ENCODE measurements at places on chromosomes 3 and 15.

DNA sequence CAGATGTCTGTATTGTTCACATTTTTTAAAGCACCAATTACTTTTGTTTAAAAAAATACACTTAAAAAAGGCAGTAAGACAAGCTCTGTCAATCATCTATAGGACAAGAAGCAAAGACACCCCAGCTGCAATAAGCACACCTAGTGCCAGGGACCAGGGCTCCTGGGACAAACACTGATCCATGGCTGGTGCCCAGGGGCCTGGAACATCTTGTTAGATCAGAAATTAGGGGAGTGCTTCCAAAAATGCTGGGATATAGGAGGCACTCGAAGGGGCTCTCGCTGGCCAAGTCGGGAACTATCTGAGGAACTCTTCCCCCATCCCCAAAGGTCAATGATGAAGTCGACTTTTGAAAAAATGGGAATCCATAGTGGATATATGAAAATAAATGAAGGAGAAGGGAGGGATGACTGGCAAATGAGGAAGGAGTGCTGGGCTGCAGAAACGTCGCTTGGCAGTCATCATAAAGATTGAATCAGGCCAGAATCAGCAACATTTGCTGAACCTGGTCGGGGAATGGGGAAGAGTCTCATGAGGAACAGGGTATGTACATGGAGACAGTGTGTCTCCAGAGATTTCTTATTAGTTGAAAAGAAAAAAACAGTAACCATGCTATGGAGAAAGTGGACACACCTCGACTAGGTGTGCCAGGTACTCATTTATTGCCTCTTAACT lies 28.5 kb downstream of the TSPAN3 start:
- DNase-seq, result no peak

DNA sequence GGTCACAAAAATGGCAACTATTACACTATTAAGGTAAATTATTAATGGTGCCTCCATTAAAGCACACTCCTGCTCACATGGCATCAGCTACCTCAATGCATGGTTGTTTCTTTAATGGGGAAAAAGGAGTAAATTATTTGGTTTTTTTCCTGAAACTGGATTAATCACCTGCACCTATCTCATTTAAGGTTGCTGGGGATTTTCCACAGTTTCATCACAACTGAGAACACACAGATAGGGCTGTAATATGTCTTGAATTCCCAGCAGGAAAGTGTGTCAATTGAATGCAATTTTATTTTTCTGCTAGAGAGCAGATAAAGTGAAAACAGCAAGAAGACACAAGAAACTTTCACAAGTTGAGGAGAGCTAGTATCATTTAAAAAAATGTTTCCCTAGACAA lies 36.4 kb downstream of the RFTN1 start:
- no peak for DNase-seq

DNA sequence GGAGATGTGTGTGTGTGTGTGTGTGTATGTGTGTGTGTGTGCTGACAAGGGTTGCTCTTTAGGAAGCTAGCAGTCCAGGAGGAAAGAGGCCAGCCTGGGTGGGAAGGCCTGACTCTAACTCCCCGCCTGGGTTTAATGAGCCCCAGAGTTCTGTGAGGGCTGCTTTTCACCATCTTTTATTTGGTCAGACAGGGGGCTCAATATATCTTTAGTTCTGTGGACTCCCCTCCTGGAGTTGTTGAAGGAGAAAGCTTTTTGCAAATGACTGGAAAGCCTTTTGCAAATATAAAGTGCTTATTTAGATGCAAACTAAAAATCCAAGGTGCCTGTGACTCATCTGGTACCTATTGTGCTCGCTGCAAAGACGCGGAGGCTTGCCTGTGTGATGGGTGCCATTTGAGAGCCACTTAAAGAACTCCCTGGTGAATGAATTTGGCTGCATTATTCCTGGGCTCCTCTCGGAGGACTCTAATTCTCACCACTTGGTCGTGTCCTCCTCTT lies 24.5 kb downstream of the DRD3 start:
- no peak for DNase-seq

DNA sequence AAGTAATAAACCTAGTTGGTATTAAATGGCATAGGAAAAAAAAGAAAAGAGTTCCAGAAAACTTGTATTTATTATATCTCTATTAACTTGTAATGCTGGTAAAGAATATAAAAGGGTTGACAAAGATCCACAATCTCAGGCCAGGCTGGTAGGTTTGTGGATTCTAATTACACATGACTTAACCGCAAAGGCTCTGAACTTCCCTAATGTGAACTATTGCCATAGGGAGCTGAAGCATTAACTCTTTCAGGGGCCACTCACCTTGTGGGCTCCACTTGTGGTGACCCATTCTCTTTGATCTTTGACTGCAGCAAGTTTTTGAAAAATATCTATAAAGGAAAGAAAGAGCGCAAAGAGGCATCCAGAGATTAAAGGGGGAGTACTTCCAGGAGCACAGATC lies 58.5 kb downstream of the NEK10 start:
- no peak for DNase-seq

DNA sequence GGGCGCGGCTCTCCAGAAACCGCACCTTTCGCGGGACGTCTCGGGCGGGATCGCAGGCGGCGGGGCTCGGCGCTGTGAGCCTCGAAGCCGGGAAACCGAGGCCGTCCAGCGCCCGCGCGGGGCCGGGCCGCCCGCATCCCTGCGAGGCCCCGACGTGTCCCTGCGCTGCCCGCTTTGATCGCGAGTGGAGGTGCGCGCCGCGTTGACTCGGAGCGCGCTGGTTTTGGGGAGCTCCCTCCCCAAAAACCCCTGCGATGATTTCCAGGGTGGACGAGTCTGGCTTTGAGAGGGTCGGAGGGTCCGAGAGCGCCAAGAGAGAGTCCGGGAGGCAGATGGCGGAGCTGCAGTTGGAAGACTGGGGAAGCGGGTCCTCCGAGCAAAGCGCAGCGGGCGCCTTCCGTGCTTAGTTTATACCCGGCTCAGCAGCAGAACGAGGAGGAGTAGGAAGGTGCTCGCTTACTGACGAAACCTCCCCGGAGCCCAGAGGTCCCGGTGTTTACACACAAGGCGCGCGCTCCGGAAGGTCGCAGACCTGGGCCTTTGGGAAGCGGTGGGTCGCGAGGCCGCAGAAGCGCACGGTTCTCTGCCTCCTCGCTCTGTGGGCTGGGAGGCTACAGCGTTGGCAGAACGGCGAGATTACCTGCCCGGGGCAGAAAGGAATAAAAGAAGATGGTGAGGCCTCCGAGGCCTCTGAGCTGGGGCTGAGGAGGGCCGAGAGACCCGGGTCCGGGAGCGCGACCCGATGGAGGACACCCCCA lies 687 bp downstream of the ALDH1A3 start:
- no peak for DNase-seq

- no peak for DNase-seq
Observed at GRCh38 chr15:59696332-59696731, 7.2 kb upstream of the BNIP2 start.

- DNase-seq, result no peak
Observed at GRCh38 chr3:14959359-14959943, 12.1 kb downstream of the NR2C2 start.

- DNase-seq, result no peak
Observed at GRCh38 chr15:94086341-94086740, 145.0 kb upstream of the MCTP2 start.

DNA sequence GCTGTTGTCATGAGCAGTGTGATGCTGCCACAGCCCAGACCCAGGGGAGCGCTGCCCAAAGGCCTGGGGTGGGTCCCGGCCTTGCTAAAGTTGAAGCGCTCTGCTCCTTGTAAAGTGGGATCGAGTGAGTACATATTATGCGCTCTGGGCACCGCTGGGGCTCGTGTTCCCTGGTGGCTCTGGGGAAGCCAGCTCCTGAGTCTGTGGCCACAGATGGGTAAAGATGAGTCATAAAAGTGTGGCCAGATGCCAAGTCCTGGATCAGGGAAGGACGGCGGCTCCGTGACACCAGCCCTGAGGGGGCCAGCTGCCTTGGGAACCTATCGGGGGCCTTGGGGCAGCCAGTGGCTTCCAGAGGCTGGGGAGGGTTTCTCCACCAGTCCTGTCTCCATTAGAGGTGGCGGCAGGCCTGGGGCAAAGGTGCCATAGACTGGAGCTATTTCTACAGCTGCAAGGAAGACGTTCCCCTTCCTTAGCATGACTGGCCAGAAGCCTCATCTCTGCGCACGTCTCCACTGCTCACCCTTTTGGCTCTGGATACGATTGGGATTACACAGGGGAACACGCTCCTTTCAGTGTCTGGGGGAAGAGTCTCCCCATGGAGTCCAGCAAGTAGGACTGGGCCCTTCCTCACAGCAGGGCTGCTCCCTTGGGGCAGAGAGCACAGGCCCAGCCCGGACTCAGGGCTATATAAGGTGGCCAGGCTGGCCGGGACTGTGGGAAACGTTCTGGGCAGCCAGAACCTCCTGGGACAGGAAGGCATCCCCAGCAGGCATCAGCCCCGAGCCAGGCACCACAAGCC lies 1.2 kb upstream of the ITIH4 start:
- DNase-seq, result no peak

- no peak for DNase-seq
Observed at GRCh38 chr3:12541625-12542024, 3.7 kb downstream of the MKRN2OS start.
